Cortex of kidney (tissue), 1 donor: ENCODE measurements at places on chromosomes 6 and 20.

DNA sequence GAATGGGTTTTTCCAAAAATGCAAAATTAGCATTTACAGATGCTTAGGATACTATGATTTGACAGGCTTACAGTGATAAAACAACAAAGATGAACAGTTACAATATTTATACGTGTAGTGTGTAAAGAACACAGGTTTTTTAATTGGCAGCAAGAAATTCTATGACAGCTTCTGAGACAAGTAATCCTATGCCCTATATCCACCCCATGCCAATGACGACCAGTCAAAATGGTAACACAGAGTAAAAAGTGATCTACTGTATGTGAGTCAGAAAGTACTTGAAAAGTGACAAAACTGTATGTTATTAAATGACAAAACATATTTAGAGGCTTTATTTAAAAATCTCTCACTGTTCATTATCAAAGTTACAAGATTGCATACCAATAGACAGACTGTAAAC is 99.5 kb downstream of the PRDM1 start:
- no peak for DNase-seq

GRCh38 chr6:163507965-163508364 is 93.4 kb downstream of the QKI start:
- DNase-seq, result no peak

DNA sequence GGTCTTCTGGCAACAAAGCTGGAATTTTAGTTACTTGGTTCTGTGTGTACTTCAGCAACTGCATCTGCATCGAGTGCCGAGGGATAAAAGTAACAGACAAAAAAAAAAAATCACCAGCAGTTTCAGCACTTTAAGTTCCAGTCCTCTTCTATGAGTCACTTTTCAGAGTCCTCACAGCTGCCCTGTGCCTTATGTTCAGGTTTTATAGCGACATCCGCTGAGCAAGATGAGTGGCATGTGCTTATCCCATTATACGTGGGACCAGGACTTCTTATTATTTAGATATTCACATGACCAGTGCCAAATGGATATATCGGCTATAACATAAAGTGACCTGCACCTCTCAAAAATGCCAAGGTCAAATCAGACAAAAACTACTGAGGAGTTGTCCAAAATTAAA is 242.9 kb downstream of the FOXA2 start:
- no peak for DNase-seq

- no peak for DNase-seq
Observed at GRCh38 chr6:161963634-161964234, 689.9 kb upstream of the AGPAT4 start.
